ENCODE measurements at places on chromosomes 6 and 20. TPM values are rescaled to one million over a fixed set of nuclear protein-coding genes. Genes with fewer than 3 reads are reported as not detected.
A peak's percentile ranks its signal among the peaks of the same experiment; 100 is the strongest.

- ATAC-seq, result no peak
These were observed 209.3 kb upstream of the TAB2 start for GRCh38 chr6:149108038-149108748.

- peak; percentile 66 for ATAC-seq
These were observed 8.7 kb upstream of the IFNGR1 start for GRCh38 chr6:137227871-137228302.

The RALGAPA2 gene
- total RNA-seq, result 19.2 TPM

GRCh38 chr6:40626886-40627285, 39.7 kb upstream of the LRFN2 start:
- no peak for ATAC-seq

GRCh38 chr20:5719861-5720403, 30.3 kb upstream of the SHLD1 start:
- peak; percentile 81 for ATAC-seq

The BPI gene
- not detected for total RNA-seq

The SLC35D3 gene
- 1.9 TPM for total RNA-seq
